ENCODE measurements at places on chromosomes 13 and 19.

DNA sequence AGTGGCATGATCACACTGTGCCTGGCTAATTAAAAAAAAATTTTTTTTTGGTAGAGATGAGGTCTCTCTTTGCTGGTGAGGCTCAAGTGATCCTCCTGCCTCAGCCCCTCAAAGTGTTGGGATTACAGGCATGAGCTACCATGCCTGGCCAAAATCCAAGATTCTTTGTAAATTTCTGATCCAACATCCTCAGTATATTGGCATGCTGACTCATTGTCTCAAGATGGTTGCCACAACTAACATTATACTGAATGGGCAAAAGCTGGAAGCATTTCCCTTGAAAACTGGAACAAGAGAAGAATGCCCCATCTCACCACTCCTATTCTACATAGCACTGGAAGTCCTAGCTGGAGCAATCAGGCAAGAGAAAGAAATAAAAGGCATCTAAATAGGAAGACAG lies 100.0 kb downstream of the KLF5 start:
- no peak for DNase-seq

- DNase-seq = no peak
These were observed 897 bp downstream of the ETHE1 start for GRCh38 chr19:43525836-43526771.

- DNase-seq = no peak
These were observed 2.3 kb downstream of the ZSCAN5A start for GRCh38 chr19:56312342-56312741.

- DNase-seq = no peak
These were observed 92.0 kb upstream of the WASF3 start for GRCh38 chr13:26465514-26465913.
